ENCODE measurements at places on chromosomes 2 and 18.

DNA sequence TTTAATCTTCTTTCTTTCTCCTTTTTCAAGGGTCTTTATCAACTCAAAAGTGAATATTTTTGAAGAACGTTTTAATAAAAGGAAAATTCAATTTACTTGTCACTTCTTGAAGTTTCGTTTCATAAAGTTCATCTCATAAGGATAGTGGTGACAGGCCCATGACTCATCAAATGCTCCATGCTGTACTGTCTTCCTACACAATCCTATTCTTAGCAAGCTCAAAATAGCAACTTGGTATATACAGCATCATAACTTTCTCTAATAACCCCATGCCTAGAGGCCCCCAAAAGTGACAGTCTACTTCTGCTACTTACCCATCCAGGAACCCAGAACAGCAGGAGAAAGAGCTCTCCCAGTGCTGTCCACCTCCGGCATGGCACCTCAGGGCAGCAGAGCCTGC, 7.7 kb downstream of the FBXO15 start:
- peak; percentile 64 for DNase-seq

GRCh38 chr18:77560341-77560992, 310.8 kb downstream of the GALR1 start:
- peak; percentile 22 for DNase-seq

- no peak for DNase-seq
Measured at GRCh38 chr18:5585653-5586052, 41.9 kb upstream of the EPB41L3 start.

GRCh38 chr2:22530131-22530530, 854.8 kb upstream of the KLHL29 start:
- no peak for DNase-seq

DNA sequence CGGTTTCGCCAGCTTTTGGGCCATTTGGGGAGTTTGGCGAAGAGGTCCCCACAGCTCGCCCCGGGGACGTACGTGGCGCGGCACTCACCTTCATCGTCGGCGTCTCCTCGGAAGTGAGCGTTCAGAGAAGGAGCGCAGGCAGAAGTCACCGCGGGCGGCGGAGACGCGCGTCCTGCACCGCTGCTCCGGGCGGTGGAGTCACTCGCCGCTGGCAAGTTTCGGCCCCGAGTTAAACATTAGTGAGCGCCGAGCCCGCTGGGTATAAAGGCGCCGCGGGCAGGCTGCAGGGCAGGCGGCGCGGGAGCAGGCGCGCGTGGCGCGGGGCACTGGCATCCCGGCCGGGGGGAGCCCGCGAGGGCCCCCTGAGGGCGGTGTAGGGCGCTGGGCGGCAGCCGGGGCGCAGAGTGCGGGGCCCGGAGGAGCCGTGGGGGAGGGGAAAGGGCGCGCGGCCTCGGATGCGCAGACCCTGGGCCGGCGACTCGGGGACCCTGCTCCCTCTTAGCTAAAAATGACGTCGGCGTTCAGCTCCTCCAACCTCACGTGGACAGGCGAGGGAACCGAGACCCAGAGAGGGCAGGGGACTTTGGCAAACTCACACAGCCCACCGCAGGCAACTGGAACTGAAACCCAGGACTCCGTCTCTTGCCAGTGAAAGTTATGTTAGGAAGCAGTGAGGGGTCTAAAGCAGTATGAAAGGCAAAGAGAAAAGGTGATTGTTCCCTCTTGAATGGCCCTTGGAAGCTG, at the start of gene DPP4:
DPP4 (minus strand) TSS at position 328 of the 744 bp plus-strand sequence; CDS start at position 94, 234 bp downstream.
- DNase-seq = no peak

DNA sequence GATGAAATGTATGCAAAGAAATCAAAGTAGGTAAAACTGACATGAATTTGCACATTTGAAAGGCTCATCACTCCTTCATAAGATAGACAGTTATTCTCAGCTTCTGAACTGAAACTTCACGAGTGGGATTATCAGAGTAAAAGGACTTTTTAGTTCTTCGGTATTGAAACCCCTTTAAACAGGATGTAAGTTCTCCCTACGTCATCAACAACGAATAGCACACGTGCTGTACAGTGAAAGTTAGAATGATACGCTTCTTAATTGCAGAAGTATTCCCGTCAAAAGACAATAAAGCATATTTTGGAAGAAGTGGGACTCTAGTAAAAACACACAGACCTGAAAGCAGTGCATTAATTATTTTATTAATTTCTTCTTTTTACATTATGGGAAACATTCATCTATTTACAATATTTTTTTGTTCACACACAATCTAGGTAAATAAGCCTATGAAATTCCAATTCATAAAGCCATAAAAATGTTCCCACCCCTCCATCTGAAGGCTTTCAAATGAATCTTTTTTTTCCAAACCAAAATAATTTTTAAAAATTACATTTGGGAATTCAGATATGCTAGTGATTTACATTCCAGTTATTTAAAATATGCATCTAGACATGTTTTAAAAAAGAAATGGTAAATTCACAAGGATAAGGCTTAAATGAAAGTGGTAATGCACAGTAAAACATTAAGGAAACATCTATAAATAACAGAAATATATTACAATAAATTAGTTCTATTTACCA, 45.9 kb downstream of the TGIF1 start:
- peak; percentile 63 for DNase-seq
